Ascending aorta (tissue), 2 donors: ENCODE measurements at places on chromosomes 1 and 21. TPM values are rescaled to one million over a fixed set of nuclear protein-coding genes. Genes with fewer than 3 reads are reported as not detected.

GRCh38 chr1:10085076-10085475 is 52.3 kb downstream of the UBE4B start:
- DNase-seq, result no peak

GRCh38 chr1:185957441-185958363 is 223.5 kb downstream of the HMCN1 start:
- DNase-seq, result no peak

GRCh38 chr1:154765970-154766369 is 104.1 kb downstream of the KCNN3 start:
- DNase-seq, result no peak

Gene S100A9
- 764 TPM for total RNA-seq
